ENCODE measurements at places on chromosomes 12 and 14.

DNA sequence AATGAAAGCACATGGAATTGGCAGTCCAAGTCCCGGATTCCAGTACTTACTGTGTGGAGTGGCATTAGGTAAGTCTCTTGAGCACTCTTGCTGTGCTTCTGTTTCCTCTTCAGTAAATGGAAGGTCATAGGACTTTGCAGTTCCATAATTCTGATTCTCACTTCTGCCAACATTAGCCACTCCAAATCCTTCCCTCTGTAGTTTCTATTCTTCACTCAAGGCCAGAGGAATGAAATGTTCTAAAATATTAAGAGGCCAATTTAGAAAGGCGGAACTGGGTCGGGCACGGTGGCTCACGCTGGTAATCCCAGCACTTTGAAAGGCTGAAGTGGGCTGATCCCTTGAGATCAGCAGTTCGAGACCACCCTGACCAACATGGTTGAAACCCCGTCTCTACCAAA, 19.8 kb upstream of the SLC5A8 start:
- no peak for DNase-seq

GRCh38 chr12:57320639-57321038, 69.7 kb upstream of the STAC3 start:
- DNase-seq: no peak

- DNase-seq: no peak
These were observed 24.9 kb upstream of the FZD10 start for GRCh38 chr12:130137040-130138018.

- DNase-seq: no peak
These were observed 10.6 kb downstream of the BBS10 start for GRCh38 chr12:76337583-76337982.
